ENCODE measurements at places on chromosomes 11 and 22.
A peak's percentile ranks its signal among the peaks of the same experiment; 100 is the strongest.

- DNase-seq = no peak
These were observed 4.1 kb upstream of the SAC3D1 start for GRCh38 chr11:65036931-65037330.

GRCh38 chr22:19958083-19959042 is 16.7 kb upstream of the TXNRD2 start:
- DNase-seq = no peak

DNA sequence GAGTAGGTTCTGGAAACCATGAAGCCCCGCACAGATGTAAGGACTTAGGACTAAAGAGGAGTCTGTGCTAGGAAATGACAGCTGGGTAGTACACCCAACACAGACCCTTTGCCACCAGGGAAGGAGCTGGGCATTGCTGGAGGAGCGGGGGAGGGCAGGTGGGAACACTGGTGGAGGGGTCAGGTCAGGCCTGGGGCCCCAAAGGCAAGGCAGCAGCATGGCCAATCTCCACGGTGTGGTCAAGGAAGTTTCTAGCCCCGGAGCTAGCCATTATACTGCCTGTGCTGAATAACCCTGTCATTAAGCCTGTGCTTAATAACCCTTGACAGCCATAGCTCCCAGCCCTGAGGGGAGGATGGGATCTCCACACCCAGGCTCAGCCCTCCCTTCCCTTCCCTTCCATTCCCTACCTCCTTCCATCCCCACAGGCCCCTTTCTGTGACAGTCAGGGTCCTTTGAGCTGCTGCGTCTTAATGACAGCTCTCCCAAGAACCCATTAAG is 2.1 kb downstream of the TMPRSS4 start:
- no peak for DNase-seq

DNA sequence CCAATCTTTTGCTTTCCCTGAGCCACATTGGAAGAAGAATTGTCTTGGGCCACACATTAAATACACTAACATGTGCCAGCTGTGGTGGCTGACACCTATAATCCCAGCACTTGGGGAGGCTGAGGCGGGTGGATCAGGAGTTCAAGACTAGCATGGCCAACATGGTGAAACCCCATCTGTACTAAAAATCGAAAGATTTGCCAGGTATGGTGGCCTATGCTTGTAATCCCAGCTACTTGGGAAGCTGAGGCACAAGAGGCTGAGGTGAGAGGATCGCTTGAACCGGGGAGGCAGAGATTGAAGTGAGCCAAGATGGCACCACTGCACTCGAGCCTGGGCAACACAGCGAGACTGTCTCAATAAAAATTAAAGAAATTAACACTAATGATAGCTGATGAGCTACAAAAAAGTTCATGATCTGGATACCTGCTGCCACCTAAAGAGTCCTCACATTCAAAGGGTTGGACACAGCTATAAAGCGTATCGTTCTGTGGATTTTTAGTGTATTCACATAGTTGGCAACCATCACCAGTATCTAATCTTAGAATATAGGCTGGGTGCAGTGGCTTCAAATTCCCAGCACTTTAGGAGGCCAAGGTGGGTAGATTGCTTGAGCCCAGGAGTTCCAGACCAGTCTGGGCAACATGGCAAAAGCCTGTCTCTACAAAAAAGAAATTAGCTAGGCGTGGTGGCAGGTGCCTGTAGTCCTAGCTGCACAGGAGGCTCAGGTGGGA is 3.4 kb upstream of the LDHC start:
- no peak for DNase-seq

DNA sequence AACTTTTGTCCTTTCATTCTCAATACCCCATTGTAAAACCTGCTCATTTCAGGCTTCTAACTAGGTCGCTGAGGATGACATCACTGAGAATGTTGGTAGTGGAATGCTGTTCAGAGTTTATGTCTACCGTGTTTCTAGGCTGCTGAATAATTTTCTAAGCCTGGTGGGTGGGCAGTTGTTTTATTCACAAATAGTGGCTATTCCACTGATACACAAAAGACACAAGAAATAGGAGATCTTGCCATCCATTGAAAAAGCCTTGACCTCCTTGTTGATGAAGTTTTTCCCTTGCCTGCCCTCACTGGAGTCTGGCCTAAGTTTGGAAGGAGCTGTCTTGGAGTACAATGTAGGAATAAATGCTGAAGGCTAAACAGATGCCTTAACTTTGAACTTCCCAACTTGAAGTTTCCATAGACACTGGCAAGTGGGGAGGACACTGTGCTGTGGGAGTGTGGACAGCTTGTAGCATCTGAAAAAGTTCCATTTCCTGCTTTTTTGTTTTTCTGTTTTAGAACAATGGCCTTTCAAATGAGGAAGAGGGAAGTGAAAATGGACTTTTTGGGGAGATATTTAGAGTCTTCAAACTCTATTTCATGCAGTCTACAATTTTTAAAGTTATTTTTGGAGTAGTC is 59.2 kb downstream of the TRIM44 start:
- DNase-seq = no peak

GRCh38 chr11:12288212-12288930 is 89.0 kb upstream of the PARVA start:
- peak; percentile 90 for DNase-seq
